ENCODE measurements at places on chromosomes 6 and 20. TPM values are rescaled to one million over a fixed set of nuclear protein-coding genes. Genes with fewer than 3 reads are reported as not detected.

Gene C6orf15
- total RNA-seq, result not detected

Gene ZNF341
- 1.1 TPM for total RNA-seq

Gene FUT9
- total RNA-seq, result not detected

DNA sequence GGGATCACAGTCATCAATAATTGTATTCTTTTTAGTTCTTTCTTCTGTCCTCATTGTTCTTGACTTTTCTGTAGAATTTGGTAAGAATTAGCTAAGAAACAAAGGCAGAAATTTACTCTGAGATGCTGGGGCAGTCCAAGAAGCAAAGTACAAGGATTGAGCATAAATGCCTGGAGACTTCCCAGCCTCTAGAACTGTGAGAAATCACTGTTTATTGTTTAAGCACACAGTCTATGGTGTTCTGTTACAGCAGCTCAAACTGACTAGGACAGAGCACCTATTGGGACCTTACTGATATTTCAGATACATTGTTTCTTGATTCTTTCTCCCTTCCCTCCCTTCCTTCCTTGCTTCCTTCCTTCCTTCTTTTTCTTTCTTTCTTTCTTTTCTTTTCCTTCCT is 192.7 kb upstream of the SLC35B3 start:
- DNase-seq, result no peak

DNA sequence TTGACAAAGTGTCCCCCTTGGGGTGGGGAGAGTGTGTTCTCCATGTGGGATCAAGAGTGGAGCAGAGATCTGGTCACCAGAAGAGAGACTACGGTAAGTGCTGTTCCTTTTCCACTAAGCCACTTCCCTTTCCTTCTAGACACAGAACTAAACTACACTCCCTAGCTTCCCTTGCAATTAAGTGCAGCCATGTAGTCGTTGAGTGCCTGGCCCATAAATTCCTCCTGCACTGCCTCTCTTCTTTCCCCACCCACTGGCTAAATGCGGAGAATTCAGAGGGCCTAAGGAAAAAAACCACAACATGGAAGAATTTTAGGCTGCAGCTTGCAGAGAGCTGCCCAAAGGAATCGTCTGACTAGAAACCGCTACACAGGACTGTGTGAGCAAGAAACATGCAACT is 1.5 kb downstream of the WDR27 start:
- DNase-seq, result no peak

DNA sequence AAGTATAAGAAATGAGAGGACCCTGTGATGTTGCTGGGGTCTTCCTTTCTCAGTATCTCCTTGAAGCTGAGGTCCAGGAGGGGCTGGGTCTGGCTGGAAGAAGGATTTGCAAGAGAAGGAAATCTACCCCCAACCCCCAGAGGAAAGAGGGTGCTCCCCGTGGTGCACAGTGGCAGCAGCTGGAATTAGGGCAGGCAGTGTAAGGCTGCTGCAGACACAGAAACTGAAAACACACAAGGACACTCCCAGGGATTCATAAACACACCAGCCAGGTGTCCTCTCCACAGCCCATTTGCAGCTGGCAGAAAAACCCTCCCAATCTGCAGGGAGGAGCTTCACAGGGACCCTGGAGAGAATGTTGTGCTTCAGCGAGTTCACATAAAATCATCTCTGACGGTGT is 297.2 kb downstream of the CDH26 start:
- DNase-seq, result no peak

All from HepG2 (cell line).